ENCODE measurements at places on chromosomes 16 and 17.

- DNase-seq, result no peak
Observed at GRCh38 chr16:89717688-89718505, 2.8 kb downstream of the VPS9D1 start.

GRCh38 chr16:88957887-88958577 is 19.0 kb downstream of the CBFA2T3 start:
- no peak for DNase-seq

DNA sequence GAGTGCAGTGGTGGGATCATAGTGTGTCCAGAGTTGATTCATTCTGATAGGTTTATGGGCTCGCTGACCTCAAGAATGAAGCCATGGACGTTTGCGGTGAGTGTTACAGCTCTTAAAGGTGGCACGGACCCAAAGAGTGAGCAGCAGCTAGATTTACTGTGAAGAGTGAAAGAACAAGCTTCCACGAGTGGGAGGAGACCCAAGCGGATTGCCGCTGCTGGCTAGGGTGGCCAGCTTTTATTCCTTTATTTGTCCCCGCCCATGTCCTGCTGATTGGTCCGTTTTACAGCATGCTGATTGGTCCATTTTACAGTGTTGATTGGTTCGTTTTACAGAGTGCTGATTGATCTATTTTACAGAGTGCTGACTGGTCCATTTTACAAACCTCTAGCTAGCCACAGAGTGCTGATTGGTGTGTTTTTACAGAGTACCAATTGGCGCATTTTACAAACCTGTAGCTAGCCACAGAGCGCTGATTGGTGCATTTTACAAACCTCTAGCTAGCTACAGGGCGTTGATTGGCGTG is 17.5 kb downstream of the CACNG4 start:
- DNase-seq, result no peak

GRCh38 chr17:17890773-17891759 is 54.3 kb upstream of the SREBF1 start:
- no peak for DNase-seq

- DNase-seq, result no peak
Observed at GRCh38 chr17:17166446-17166845, 39.7 kb downstream of the PLD6 start.

GRCh38 chr16:79885320-79885719 is 284.8 kb upstream of the MAF start:
- DNase-seq, result no peak

Data from posterior vena cava (tissue), 2 donors.